ENCODE measurements at places on chromosomes 16 and 17.

DNA sequence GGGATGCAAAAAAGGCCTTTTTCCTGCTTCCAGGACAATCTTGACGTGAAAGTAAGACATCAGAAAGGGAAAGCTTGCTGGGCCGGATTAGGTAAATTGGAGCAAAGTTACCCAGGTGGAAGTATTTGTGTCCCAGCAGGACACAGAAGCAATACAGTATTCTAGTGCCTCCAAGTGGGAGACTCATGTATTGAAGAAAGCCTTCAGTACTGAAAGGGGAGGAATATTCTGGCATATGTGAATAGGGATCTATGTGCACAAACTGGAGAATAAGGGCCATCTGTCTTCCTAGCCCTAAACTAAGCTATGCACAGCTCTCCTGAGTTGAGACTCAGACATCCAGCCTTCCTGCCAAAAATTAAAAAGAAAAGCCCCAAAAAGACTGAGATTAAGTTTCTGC, 327.3 kb upstream of the CDH8 start:
- DNase-seq, result no peak

GRCh38 chr17:28655160-28655559, 6.5 kb downstream of the SDF2 start:
- DNase-seq, result no peak

DNA sequence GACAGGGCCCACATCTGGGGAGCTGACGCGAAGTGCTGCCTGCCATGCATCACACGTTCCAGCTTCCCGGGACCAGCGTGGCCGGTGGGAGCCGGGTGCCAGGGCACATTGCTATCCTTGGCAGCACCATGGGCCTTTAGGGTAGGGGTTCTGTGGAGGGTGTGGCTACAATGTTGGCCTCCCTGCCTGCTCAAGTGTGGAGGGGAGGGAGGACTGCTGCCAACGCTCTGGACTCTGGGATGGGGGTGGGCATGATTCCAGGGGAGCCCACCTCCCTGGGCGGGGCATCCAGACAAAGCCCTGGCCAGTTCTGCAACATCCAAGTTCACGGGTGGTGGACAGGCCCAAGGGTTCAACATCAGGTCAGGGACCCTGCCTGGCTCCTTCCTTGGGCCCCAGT, 13.9 kb downstream of the GRB7 start:
- no peak for DNase-seq

DNA sequence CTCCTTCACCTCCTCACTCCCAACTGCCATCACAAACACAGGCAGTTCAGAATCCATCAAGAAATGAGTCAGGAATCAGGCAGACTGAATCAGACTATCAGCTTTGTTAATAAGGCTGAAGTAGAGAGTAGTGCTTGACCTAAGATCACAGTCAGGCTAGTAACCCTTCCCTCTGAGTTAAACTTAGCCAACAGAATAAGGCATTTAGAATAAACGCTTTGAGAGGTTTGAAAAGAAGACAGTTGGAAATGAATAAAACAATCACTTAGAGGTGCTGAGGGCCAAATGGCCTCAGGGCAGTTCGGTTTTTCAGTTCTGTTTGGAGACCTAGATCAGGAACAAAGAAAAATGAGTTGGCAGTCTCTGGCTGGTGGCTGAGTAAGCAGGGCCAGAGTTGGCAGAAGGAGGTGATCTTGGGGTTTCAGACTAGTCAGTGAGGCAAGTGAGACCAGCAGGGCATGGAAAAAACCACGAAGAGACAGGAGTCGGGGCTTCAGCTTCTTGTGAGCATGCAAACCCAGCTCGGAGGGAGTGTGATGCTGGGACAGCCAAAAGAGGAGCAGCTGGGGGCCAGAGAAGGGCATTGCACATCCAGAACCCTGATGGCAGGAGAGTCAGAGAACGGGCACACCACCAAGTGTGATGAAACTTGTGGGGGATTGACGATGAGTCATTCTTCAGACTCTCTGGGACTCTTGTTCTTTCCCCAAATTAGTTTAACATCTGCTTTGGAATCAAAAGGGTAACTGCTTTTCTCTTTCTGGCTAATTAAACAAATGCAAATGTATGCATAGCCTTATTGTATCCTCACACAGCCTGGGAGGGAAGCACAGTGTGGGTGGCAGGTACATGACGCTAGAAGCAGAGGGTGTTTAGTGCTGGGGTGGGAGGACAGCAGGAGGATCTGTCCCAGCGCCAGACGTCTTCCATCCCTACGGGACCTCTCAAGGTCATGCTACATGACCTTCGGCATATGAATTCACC, 54.8 kb downstream of the SPECC1 start:
- peak; percentile 55 for DNase-seq

GRCh38 chr16:30525844-30526136, 576 bp downstream of the ZNF768 start:
- DNase-seq, result no peak

All from keratinocyte (primary cell).